A549 treated with AZD2906 at 1 μM for 4 hours (cell line): ENCODE measurements at places on chromosomes 7 and 10. TPM values are rescaled to one million over a fixed set of nuclear protein-coding genes. Genes with fewer than 3 reads are reported as not detected.

The CACNB2 gene
- 0.06 TPM in 1 of 5 replicates, not detected in the others for total RNA-seq

The NEUROD6 gene
- total RNA-seq, result not detected in 5 replicates

The EPDR1 gene
- total RNA-seq, result 74.8 to 78.9 TPM (median 76.1 TPM) in 5 replicates

The PAPSS2 gene
- 18.8 to 20.5 TPM (median 19.7 TPM) in 5 replicates for total RNA-seq

The SLC18A3 gene
- total RNA-seq, result not detected in 5 replicates

The TMEM176B gene
- 0.06 to 0.17 TPM (median 0.14 TPM) in 3 of 5 replicates, not detected in the others for total RNA-seq

The UTF1 gene
- not detected in 5 replicates for total RNA-seq

The PLXNA4 gene
- total RNA-seq, result 0.18 to 0.85 TPM (median 0.56 TPM) in 5 replicates
